ENCODE measurements at places on chromosomes 1 and 21. TPM values are rescaled to one million over a fixed set of nuclear protein-coding genes. Genes with fewer than 3 reads are reported as not detected.

Gene FAM229A
- total RNA-seq, result 3.0 TPM

GRCh38 chr1:168416220-168416619 is 127.6 kb downstream of the XCL2 start:
- DNase-seq, result no peak
- no peaks in the 10 kb centered on the region for H3K27me3 ChIP-seq
- H3K4me1 ChIP-seq, result peaks cover 5% of the 10 kb centered on the region
- H3K36me3 ChIP-seq, result no peaks in the 10 kb centered on the region

Gene NID1
- 33.7 TPM for total RNA-seq

DNA sequence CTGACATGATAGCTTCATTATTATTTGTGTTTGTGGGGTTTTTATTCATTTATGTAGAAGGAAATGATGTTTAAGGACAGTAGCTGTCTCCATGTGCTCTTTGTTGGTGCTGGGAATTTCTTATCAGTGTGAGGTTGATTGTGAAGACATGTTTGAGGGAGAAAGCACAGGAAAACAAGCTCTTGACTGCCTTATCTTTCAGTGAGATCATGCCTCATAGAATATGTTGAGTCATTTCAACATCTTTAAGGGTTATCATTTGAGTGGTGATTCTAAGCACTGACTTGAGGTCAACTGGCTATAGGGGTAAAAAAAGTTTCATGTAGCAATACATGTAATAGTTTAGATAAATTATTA is 405.1 kb upstream of the ADAMTS5 start:
- no peaks in the 10 kb centered on the region for H3K4me1 ChIP-seq
- H3K36me3 ChIP-seq, result no peaks in the 10 kb centered on the region
- H3K27ac ChIP-seq, result no peak overlapping the region
- H3K27me3 ChIP-seq, result no peaks in the 10 kb centered on the region

DNA sequence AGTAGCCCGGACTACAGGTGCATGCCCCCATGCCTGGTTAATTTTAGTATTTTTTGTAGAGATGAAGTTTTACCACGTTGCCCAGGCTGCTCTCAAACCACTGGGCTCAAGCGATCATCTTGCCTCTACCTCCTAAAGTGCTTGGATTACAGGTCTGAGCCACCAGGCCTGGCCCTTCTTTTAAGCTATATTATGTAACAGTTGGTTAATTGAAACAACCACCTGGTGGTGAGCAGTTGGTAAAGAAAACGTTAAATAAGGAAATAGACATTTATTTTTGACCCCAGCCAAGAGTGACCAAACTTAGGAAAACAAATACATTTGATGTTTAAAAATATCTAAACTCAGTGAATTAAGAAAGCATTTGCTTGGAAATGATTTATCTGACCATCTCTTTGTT is 12.1 kb upstream of the PDC start:
- no peak overlapping the region for H3K4me3 ChIP-seq
- H3K27ac ChIP-seq, result no peak overlapping the region
- no peaks in the 10 kb centered on the region for H3K36me3 ChIP-seq
- no peaks in the 10 kb centered on the region for H3K27me3 ChIP-seq

Gene NMNAT2
- 0.29 TPM for total RNA-seq

Gene KCNQ4
- 2.9 TPM for total RNA-seq

Gene TNFRSF8
- 1.3 TPM for total RNA-seq

DNA sequence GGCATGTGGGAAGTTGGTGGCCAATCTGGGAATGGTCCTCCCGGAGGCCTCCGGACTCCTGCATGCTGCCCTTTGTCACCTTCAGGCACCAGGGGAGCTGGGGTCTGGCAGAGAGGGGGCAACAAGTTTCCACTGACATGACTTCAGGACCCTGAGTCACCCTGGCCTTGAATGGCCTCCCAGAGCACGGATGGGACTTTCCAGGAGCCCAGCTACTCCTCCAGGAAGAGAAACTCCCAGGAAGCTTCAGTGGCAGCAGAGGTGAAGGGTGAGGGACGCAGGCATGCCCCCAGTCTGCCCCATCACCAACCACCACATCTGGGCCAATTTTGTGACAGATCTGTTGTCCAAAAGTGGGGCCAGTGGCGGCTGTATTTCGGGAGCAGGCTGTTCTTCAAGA is 55.9 kb upstream of the WASF2 start:
- no peaks in the 10 kb centered on the region for H3K27me3 ChIP-seq
- DNase-seq, result no peak

- H3K4me1 ChIP-seq, result no peaks in the 10 kb centered on the region
- no peaks in the 10 kb centered on the region for H3K27me3 ChIP-seq
- no peak overlapping the region for H3K4me3 ChIP-seq
- no peak for DNase-seq
These were observed 254.4 kb downstream of the AKT3 start for GRCh38 chr1:243595527-243596210.

Gene CD101
- not detected for total RNA-seq

- DNase-seq, result no peak
- no peak overlapping the region for H3K27ac ChIP-seq
- H3K4me3 ChIP-seq, result no peak overlapping the region
These were observed 143.5 kb downstream of the DMRTA2 start for GRCh38 chr1:50279622-50280330.

DNA sequence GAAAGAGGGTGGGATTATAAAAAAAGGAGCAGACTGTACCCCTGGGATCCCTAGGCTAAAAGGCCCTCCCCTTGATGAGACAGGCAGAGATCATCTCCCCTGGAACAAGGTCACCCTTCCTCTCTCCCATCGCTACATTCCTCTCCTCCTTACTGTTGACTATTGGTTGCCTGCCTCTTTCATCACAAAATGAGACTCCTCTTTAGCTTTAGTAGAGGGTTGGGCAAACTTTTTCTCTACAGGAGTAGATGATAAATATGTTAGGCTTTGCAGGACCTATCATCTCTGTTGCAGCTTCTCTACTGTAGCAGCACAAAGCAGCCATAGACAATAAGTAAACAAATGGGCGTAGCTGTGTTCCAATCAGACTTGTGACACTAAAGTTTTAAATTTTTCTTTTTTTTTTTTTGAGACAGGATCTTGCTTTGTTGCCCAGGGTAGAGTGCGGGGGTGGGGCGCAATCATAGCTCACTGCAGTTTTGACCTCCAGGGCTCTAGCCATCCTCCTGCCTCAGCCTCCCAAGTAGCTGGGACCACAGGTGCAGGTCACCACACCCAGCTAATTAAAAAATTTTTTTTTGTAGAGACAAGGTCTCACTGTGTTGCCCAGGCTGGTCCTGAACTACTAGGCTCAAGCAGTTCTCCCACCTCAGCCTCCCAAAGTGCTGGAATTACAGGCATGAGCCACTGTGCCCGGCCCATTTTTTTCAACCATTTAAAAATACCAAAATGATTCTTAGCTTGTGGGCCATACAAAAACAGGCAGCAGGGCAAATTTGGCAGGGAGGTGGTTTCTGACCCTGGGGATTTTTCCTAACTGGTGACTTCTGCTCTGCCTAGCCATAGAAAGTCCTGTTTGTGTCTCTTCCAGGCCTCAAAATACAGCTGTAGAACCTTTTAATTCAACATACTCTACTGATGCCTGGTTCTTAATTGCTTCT is 15.1 kb downstream of the MCL1 start:
- no peak for DNase-seq
- no peaks in the 10 kb centered on the region for H3K36me3 ChIP-seq
- peaks cover 87% of the 10 kb centered on the region for H3K4me1 ChIP-seq

GRCh38 chr1:89279011-89279466 is 6.4 kb upstream of the GBP5 start:
- no peak for DNase-seq
- no peaks in the 10 kb centered on the region for H3K36me3 ChIP-seq
- H3K27ac ChIP-seq, result no peak overlapping the region
- H3K4me3 ChIP-seq, result no peak overlapping the region

Gene CYP2J2
- total RNA-seq, result 2.4 TPM
